ENCODE measurements at places on chromosomes 7 and 10.

GRCh38 chr7:40138973-40139372, 4.2 kb downstream of the SUGCT start:
- DNase-seq = no peak

- DNase-seq = peak; percentile 45
These were observed 36.3 kb downstream of the MET start for GRCh38 chr7:116708248-116708647.

GRCh38 chr10:91689731-91690168, 56.9 kb upstream of the PPP1R3C start:
- peak; percentile 19 for DNase-seq

DNA sequence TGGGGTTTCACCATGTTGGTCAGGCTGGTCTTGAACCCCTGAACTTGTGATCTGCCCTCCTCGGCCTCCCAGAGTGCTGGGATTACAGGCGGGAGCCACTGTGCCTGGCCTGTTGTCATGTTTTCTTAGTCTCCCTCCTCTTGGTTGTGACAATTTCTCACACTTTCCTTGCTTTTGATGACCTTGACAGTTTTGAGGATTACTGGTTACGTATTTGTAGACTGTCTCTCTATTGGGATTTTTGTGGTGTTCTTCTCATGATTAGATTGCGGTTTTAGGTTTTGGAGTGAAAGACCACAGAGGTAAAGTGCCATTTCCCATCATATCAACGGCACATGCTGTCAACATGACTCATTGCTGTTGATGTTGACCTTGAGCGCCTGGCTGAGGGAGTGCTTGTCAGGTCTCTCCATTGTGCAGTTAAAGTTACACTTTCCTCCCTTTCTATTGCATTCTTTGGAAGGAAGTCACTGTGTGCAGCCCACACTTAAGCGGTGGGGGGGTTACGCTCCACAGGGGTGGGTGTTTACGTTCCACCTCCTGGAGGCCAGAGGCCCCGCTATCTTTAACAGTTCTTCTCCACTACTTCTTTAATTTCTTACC, 10.8 kb downstream of the NEURL1 start:
- peak; percentile 8 for DNase-seq

DNA sequence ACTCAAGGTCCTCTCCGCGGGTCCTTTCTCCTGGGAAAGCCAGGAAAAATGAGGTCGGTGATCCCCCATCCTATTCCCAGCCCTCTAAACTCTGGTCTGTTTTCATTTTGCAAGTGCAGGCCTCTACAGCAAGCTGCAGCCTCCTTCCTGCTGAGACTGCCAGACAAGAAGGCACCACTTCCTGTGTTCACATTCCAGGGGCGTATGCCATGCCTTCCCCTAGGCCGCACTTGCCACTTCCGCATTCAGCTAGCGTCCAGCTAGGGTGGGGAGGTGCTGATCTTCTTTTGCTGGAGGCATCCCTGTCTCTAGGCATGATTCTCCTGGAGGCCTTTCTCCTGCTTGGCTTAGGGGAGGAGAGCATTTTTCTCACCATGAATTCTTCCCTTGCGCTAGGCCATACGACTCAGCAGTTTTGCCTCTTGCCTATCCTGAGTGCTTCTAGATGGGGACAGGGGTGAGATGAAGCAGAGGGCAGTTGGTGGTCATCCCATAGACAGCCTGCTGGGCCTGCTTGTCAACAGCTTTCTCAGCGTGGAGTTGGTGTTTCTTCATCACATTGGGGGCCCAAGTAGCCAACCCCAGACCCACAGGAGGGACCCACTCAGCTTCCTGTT, 328.9 kb downstream of the RPS24 start:
- peak; percentile 15 for DNase-seq

DNA sequence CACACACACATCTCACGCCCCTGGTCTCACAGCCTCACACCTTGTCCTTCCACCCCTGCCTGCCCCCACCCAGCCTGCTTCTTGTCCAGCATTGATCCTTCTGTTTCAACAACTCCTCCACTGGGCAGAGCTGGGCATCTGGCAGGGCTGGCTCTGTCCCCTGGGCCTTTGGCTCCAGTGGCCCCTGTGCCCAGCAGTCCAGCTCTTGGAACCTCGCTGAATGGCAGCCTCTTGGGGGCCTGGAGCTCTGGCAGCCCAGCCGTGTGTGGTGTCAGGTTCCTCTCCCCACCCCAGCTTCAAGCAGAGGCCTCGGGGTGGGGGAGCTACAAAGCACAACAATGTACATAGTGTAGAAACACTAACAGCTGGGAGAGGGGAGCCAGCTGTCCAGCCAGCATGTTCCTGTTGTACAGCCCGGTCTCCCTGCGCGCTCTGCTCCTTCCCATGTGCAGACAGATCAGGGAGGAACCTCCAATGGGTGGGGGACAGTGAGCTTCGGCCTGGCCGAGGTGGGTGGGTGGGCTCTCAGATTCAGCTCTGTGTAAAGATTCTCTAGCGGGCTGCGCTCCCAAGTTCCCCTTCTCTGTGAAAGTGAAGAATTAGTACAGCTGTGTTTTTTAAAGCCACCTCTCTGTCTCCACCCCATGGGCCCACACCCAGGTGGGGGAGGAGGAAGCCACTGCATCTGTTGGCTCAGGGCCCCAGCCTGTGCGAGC, 19.4 kb downstream of the ZMIZ2 start:
- peak; percentile 52 for DNase-seq

- no peak for DNase-seq
These were observed 171.5 kb downstream of the AKR1D1 start for GRCh38 chr7:138247568-138248333.

GRCh38 chr10:97006364-97006763, 174.3 kb downstream of the LCOR start:
- no peak for DNase-seq

DNA sequence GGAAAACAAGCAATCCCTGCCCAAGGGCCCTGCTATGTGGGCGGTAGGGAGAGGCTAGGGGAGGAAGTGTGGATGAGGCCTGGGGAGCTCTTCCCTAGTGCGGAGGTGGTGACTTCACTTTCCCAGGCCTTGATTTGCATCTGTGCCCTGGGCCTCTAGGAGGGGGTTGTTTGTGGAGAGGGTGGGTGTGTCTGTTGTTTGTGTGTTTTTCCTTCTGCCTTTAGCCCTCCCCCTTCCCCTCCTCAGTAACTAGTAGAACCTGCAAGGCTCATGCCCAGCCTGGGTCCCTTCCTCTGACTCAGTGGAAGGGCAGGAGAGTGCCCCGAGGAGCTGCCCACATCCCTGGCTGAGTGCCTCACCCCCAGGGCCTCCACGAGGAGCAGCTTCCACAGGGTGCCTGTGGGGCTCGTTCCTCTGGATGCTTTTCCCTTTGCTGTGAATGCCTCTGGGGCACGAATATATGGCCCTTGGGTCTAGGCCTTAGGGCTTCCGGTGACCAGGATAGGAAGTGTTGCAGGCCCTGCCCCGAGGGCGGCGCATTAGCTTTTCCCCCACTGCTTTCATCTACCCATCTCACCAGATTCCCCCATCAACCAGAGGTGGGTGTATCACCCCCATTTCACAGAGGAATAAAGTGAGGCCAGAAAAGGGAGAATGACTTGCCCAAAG, 89.4 kb upstream of the DUSP5 start:
- DNase-seq = peak; percentile 33

GRCh38 chr10:75955973-75956502, 524.6 kb downstream of the LRMDA start:
- no peak for DNase-seq

DNA sequence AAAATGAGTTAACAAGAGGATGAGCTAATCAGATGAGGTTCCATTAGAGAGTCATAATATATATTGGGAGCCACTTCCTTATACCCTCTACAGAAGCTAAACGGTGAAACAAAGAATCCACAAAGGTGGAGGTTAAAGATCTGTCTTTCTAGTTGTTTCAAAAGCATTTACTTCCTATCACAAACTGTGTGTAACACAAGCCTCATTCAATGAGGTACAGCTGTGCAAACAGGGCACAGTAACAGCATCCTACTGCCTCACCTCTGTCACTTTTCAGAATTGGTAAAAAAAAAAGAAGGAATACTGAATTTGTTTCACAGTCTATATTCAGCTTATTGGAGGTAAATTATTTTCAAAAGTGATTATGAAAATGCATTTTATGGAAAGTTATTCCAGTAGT, 128.7 kb downstream of the AGMO start:
- no peak for DNase-seq

- DNase-seq = peak; percentile 62
These were observed 86.4 kb downstream of the FAM53B start for GRCh38 chr10:124657806-124658205.

DNA sequence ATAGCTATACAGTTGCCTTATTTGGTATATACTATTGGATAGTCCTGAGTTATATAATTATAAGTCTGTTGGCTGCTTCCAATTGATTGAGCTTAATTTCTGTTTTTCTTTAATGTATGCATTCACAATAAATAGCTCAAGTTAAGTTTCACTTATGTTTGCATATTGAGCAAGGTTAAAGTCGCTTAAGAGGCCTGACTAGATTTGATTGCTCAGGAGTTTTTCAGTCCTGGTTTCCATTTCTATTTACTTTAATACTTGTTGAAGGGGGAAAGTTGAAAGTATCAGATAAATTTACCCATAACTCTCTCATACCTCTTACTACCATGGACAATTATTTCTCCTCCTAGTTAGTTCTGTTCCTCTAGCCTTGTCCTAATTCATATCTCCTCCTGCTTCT, 294.7 kb downstream of the ARL4A start:
- no peak for DNase-seq

DNA sequence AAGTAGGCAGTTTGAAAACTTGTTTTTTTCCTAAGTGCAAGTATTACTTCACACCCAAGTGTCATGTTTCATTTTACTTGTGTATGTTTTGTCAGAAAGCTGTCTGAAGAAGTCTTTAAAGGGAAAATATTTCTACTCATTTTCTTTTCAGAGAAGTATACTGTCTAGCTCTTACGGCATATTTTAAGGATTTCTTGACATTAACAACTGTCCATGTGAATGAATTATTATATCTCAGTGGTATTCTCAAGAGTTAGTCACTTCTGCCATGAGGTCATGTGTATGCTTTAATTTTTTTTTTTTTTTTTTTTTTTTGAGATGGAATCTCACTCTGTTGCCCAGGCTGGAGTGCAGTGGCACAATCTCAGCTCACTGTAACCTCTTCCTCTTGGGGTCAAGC, 229.5 kb downstream of the BICC1 start:
- no peak for DNase-seq

DNA sequence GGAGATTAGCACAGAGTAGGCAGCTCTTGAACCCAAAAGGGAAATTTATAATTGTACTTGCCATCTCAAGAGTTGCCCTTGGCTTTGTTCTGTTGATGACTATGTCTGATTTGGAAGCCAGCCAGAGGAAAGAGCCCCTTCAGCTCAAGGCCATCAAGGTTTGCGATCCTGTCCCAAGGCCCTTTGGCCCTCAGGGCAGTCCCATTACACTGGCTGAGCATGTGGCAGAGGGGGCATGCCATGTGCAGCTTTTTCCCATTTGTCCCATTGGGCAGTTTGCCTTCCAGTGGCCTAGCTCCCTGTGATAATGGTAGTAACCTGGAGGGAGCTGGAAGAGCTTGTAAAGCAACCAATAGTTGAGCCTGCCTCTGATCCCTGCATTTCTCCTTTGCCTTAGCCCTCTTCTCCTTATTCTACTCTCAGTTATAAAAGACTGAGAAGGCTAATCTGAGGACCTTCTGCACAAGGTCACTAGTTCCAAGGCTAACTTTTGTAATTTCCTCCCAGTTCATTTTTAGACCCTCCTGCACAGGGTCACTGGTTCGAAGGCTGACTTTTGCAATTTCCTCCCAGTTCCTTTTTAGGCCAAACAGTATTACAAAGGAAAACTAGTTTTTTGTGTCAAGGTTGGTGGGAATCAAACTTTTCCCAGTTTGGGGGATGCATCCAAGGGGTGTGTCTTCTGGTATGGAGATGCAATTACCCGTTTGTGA, 31.0 kb upstream of the ARHGAP12 start:
- no peak for DNase-seq

DNA sequence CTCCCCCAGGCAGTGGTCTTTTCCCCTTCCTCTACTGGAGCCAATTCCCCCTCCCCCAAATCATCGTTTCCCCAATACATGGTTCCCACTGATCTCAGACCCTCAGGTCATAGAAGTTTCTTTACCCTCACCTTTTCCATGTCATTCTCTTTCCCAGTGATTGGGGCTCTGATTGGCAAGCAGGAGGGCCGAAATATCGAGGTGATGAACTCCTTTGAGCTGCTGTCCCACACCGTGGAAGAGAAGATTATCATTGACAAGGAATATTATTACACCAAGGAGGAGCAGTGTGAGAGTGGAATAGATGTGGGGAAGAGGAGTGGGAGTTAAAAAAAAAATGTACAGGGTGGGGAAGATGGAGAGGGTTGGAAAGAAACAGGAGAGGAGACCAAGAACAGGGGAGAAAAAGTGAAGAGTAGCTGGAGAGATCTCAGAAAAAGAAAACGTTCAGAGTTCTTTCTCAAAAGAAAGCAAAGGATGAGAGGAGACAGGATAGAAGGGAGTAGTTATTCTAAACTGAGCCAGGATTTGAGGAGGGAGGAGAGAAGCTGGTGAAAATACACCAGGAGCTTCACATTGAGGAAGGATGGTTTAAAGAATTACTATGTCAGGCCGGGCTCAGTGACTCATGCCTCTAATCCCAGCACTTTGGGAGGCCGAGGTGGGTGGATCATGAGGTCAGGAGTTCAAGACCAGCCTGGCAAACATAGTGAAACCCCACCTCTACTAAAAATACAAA, 858 bp downstream of the COPS6 start:
- no peak for DNase-seq

DNA sequence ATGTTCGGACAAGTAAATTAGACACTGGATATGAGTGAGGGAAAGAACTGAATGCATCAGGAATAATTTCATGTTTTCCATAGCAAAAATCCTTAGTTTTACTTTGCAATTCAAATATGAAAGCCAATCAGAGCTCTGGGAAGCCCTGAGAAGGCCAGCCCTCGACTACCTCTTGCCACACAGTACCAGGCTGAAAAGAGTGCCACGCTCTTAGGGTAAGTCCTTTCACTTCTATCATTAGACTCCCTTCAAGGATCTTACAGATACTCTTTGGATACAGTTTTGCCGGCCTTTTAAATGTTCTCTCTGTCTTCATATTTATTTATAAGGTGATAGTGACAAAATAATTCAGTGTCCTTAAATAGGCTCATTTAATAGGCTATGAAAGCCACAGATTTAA, 1.9 kb downstream of the COBL start:
- no peak for DNase-seq

DNA sequence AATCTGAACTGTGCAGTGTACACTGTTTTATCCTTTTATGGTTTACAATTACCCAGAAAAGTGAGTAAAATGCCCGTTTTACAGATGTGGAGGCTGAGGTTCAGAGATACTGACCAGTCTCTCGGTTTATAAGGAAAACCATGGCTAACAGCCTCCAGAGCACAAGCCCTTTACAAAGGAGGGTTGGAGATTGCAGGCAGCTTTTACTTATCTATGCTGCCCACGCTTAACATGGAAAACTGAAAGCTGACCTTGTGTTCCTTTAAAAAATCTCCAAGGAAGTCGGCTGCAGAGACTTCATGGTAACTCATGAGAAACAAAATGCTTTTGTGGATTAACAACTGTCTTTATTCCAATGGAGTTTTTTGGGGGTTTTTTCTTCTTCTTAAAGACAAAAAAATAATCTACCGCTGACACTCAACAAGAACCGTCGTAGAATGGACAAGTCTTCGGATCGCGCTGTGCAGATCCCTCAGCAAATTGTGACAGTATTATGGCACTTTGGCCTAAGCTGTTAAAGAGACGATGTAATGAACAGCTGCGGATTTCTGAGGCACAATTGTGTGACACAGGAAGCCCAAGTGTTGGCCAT, 654 bp upstream of the SLF2 start:
- DNase-seq = no peak

- no peak for DNase-seq
These were observed 1.3 kb upstream of the FOXL3 start for GRCh38 chr7:288671-289101.

All from fibroblast of gingiva (primary cell).